B cell (primary cell): ENCODE measurements at places on chromosomes 5 and 9.

DNA sequence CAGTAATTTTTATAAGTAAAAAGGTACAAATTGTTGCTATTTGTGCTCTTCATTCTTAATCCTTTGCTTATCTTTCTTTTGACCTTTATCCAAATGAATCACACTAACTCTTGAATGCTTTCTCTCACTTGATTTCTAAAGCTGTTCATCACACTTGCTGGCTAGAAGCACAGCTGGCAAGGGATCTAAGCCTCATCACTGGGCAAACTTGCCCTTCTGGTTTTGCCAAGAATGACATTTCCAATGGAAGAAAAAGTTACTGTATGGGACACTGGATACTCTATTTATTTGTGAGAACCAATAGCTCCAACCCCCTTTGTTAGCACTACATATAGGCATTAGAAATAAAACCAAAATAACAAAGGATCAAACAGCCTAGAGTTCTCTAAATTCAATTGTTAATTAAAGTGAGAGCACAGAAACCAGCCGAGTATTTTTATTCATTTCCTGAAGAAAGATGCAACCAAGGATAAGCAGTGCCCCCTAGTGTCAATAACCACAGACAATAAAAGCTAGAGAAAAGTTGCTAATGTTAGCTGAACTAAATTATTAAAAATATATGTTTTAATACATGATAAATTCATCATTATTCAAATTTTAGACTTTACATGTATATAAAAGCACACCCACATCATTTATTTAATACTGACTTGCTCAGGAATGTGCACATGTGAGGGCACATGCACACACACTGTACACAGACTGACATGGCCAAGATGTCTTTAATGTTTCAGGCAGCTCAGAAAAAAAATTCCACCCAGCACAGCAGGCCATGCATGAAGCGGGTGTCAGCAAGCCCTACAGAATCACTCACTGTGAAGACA, 59.8 kb upstream of the POU5F2 start:
- peak; percentile 44 for DNase-seq

- DNase-seq = no peak
Observed at GRCh38 chr5:16446993-16447392, 18.6 kb downstream of the ZNF622 start.

DNA sequence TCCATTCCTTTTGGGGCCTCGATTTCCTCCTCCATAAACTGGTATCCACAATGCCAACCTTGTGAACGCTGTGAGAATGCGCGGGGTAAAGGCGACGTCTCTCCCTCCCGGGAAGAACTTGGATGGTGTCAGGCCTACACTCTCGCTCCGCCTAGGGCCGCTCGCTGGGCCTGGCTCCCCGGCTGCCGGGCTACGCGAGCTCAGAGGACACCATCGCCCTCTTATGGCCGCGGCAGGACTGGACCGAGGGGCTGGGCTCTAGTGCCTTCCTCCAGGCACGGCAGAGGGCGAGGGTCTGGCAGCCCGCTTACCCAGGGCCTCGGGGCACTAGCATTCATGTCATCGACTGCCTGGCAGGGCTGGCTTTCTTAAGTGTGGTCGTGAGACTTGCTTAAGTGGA, 1.3 kb upstream of the EXOSC2 start:
- no peak for DNase-seq

- DNase-seq = no peak
Observed at GRCh38 chr9:110691002-110691549, 22.5 kb downstream of the MUSK start.

GRCh38 chr5:83450183-83450966, 21.2 kb upstream of the VCAN start:
- no peak for DNase-seq

- no peak for DNase-seq
Observed at GRCh38 chr9:20353524-20353923, 268.8 kb downstream of the MLLT3 start.

DNA sequence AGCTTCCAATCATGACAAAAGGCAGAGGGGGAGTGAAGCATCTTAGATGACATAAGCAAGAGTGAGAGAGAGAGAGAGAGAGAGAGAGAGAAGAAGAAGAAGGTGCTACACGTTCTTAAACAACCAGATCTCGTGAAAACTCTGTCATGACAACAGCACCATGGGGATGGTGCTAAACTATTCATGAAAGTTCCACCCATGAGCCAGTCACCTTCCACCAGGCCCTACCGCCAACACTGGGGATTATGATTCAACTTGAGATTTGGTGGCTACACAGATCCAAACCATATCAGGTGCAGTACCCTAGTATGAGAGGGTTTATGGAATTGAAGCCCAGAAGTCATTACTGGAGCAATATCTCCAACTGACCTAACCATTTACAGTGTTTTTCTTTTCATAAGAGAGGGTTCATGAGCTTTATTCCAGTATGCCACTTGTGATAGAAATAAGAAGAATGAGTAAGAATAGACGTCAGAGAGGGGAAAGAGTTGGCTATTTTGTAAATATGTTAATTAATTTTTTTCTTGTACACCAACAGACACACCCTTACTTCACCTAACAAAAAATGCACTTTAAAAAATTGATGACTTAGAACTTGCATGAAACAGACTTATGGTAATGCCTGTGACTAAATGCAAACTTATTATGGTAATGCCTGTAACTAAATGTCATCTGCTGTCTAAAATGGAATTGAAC, 680.4 kb upstream of the ITGA1 start:
- no peak for DNase-seq

GRCh38 chr5:92687821-92688722, 892.9 kb downstream of the NR2F1-AS1 start:
- no peak for DNase-seq
